Activated T-cell treated with anti-CD3 and anti-CD28 coated beads for 4 hours (primary cell): ENCODE measurements at places on chromosomes 3 and 15.

- no peak for DNase-seq
Measured at GRCh38 chr15:69881766-69882165, 216.0 kb downstream of the TLE3 start.

DNA sequence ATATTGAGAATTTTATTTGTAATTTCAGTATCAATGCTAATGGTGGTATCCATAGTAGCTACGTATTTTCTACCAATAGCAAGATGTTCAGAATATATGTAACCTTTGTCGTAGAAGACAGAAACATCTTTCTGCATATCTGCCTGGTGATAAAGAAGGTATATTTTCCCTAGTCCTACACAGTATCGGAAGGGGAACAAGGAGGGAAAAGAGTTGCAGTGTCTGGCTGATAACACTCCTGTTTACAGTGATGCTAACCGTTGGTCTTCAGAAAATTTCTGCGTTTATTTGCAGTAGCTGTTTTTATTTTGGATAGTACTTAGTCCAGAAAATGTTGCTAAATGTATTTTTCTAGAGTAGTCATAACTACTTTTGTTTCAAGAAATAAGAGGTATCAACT, 25.2 kb downstream of the TSC22D2 start:
- DNase-seq = no peak

- DNase-seq = no peak
Measured at GRCh38 chr3:181459516-181459915, 252.2 kb upstream of the SOX2 start.

DNA sequence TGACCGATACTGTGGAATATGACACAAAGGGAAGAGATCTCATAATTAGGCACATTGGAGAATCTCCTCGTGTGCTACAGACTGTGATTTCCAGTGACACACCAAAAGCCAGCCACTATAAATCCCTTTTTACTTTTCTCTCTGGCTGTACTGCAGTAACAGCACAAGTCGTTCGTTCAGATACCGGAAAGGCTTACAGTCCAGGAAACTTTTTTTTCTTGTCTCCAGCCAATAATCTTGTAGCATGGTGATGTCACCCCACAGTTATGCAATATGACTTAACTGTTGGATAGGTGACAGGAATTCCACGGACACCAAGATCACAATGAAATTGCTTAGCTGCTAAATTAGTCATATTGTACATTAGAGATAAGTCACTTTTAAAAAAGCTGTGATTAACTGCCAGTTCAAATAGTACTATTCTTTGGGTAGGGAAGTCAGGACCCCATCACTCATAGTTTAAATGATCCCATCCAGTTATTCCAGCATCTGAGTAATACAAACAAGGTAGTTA, 36.3 kb upstream of the TSC22D2 start:
- DNase-seq = no peak

DNA sequence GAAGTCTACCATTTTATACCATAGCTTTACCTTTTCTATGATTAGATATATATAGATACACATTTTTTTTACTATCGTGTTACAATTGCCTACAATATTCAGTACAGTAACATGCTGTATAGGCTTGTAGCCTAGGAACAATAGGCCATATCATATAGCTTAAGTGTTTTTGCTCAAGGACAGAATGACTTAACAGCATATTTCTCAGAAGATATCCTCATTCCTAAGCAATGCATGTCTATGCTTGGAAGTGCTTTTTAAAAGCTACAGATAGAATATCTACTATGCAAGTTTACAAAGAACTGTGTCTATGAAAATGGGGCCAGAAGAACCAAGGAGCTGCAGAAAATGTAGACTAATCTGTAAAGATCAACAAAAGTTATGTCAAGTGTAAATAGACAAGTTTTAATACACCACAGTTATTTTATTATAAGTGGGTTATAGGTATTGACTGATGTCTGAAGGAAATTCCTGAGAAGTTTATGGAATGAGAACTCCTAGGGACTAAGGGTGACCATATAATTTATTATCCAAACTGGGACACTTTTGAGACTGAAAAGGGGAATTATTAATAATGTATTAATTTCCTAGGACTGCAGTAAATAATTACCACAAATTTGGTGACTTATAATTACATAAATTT, 138.7 kb upstream of the TGFBR2 start:
- no peak for DNase-seq

- DNase-seq = no peak
Measured at GRCh38 chr3:182244222-182244971, 532.7 kb downstream of the SOX2 start.

DNA sequence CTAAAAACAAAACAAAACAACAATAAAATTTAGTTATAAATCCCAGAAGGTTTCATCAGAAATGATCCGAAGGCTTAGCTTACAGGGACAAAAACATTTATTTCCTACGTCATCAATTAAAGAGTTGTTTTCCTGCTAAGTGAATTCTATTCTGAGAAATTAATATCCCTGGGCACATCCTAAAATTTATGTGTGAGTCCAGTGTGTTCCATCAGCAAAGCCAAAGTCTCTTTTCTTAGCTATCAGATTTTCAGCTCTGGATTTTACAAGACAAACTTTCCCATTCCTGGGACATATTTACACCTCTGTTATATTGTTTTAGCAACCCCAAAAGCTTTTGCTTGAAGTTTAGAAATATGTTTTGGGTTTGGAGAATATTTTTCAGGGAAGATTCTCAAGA, 4.4 kb upstream of the TMC3 start:
- DNase-seq = no peak

GRCh38 chr3:160370987-160371857, 27.8 kb downstream of the IFT80 start:
- DNase-seq = no peak

GRCh38 chr3:23106666-23107065, 96.5 kb upstream of the UBE2E2 start:
- no peak for DNase-seq

DNA sequence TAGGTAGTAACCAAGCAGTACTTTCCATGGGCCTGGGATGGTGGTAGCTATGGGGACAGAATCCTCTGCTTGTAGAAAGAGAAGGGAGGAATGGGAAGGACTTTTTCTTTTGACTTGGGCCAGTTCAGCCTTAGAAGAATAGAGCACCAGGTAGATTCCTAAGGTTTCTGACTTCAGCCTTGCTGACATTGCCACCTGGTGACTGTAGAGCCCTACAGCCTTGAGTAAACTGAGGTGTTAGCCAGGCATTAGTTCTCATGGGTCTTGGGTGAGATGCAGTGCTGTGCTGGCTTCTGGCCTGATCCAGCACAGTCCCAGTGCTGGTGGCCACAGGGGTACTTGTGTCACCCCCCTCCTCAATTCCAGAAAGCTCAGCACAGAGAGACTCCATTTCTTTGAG, 171.1 kb downstream of the ZBBX start:
- no peak for DNase-seq

- no peak for DNase-seq
Measured at GRCh38 chr15:88714782-88715372, 76.1 kb downstream of the ISG20 start.

- DNase-seq = no peak
Measured at GRCh38 chr3:104632947-104633346, 733.8 kb upstream of the ALCAM start.

DNA sequence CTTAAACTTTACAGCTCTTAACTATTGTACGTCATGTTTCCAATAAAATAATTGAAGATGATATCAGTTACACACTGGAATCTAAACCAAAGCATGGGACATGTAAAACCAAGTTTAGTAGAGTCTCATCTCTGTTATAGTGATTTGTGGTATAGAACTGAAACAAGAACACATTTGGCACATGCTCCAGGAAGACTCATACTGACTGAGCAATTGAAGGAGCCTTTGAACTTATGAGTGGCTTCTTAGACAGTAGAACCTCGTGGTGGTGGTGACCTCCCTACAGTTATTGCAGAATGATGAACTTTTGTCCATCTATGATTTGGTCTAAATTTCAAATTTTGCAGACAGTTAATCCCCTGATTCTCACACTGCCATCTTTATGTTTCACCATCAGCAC, 729.7 kb downstream of the ROBO1 start:
- DNase-seq = no peak

DNA sequence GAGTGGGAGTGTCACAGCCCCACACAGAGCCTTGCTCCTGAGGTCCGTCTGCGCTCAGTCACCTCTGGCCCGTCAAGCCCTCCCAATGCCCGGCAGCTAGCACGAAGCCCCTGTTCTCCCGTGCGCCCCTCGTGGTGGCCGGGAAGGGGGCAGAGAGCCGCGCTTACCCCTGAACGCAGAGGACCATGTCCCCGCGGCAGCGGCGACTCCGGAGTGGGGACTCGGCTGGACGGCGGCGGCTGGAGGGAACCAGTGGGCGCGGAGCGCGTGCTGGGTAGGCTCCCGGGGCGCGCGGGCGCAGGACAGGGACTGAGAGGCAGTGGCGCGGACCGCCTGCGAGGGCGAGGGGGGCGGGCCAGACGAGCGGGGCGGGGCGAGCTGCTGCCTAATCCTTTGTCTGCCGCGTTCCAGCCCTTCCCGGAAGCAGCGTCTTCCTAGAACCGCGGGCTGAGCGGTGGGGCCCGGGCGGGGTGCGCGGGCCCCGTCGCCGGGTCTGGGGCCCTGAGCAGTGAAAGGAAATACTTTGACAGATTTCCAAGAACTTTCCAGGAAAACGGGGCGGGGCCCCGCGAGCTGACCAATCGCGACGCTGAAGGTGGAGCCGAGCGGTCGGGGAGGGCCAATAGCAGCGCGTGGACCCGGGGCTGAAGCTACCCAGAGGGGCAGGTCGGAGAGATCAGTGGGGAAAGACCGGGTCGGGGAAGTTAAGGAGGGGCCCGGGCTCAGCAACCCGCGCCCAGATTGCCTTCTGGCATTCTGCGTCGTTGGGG, at the start of gene CISH:
TSS of gene CISH (minus strand) at position 311 of the 770 bp plus-strand sequence. CDS start at position 187, 124 bp downstream.
- peak; percentile 96 for DNase-seq

GRCh38 chr3:188092648-188093047, 61.3 kb upstream of the LPP start:
- no peak for DNase-seq

- no peak for DNase-seq
Measured at GRCh38 chr3:154582501-154582900, 152.5 kb upstream of the GPR149 start.

DNA sequence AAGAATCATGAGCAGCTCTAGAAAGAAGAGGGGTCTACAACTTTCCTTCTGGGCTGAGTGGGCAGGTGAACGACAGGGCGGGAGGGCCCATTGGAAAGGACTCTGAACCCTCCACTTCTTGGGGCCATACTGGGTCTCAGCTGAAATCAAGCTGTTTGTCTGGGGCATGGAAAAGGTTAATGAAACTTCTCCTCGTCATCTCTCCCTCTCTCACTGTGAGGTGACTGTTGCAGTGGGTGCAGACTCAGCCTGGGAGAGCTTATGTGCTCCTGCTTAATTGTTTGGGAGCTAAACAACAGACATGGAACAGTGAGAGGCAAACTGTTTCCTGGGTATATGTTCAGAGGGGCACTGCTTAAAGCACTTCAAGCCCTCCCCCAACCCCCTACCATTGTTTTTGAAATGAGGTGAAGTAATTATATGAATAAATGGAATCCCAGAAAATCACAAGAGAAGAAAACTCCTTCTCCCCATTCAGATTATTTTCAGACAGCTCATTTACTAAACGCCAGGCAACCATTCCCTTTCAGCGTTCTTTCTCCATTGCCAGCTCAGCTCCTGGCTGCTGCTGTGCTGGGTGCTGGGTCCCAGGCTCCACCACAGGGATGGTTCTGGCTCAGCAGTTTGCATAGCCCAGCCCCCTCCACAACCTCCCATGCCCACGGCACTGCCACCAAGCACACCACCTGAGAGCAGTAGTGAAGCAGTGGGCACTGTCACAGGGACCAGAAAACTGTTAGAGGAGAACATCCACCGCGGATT, 444.9 kb upstream of the TBL1XR1 start:
- no peak for DNase-seq

DNA sequence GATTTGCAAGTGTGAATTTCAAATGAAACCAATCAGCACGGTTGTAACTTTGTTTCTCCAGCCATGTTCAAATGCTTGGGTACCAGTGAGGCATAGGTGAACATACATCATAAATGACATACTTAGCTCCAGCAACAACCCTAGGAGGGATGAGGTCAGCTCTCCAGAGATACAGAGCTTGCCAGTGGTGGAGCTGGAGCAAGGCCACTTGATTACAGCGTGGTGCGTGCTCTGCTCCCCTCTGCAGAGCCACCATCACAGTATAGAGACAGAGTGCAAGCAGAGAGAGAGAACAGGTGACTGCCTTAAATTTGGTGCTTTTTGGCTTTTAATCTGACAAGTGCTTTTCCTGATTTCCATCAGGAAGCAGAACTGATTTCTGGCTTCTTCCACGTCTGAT, 275.1 kb downstream of the PDZRN3 start:
- no peak for DNase-seq

- no peak for DNase-seq
Measured at GRCh38 chr15:46411900-46412299, 777.1 kb downstream of the SQOR start.

- DNase-seq = no peak
Measured at GRCh38 chr15:48681353-48681752, 35.8 kb upstream of the FBN1 start.

GRCh38 chr15:90033006-90033405, 31.9 kb downstream of the ZNF710 start:
- DNase-seq = no peak

GRCh38 chr3:188394623-188395022, 240.7 kb downstream of the LPP start:
- no peak for DNase-seq

DNA sequence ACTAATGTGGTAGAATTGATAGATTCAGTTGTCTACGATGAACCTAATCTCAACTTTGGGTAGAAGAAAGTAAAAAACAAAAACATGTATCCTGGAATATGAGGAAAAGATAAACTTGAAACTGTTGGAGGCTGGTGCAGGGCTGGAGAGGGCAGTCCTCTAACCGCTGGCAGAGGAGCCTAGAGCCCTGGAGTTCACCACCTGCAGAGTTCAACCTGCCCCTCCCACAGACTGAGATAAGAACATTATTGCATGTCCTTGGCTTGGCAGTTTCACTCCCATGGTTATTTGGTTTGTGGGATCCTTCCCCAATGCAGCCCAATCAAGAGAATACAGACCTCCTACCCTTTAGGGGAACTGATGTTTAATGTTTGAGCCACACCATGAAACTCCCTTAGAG, 53.2 kb upstream of the GATM start:
- DNase-seq = no peak

GRCh38 chr3:150703299-150703755, 393 bp downstream of the ERICH6 start:
- peak; percentile 21 for DNase-seq

DNA sequence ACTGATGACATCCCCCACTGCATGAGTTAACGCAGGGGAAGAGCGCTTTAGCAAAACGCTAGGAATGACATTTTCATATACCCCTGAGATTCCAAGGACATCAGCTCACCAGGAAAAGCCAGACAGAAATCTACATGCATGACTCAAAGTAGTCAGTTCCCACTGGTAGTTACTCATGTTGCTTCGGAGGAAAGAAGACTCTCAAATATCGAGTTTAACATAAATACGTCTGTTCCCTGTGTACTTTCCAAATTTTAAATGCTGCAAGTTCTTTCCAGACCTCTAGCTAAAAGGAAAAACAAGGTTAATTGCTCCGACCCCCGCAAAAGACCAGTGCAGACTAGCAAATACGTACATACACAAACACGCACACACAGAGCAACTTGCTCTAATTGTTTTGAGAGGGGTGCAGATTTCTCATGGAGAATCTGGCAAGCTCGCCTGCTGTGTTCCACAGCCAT, 115.4 kb upstream of the PRICKLE2 start:
- DNase-seq = no peak
